CD4-positive, alpha-beta T cell (primary cell): ENCODE measurements at places on chromosomes 5 and 9.

- DNase-seq: no peak
Measured at GRCh38 chr5:106545325-106545724, 1125.4 kb downstream of the EFNA5 start.

DNA sequence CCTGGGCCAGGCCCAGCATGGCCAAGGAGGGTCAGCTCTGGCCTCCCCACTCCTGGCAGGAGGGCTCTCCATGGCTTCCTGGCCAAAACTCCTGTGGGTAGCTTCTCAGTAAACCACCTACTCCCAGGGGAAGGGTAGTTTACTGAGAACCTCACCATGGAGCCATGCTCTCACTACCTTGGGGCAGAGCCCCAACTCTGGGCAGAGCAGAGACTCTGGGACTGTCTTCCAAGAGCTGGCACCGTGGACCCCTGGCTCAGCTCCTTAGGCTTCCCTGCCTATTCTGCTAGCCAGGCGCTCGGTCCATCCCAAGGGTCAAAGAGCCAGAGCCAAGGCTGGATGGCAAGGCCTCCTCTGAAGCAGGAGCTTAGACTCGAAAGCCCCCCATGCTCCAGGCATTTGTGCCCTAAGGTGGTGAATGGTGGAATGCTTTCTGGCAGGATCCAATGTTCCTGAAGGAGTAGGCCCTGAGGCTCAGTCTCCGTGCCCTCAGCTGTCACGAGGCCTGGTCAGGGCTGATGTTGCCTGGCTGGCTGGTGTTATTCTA lies 19.6 kb downstream of the TCF7 start:
- DNase-seq: no peak

GRCh38 chr5:180976518-180976917 lies 12.1 kb upstream of the BTNL3 start:
- no peak for DNase-seq

GRCh38 chr5:170355601-170356098 lies 33.5 kb downstream of the KCNMB1 start:
- no peak for DNase-seq

DNA sequence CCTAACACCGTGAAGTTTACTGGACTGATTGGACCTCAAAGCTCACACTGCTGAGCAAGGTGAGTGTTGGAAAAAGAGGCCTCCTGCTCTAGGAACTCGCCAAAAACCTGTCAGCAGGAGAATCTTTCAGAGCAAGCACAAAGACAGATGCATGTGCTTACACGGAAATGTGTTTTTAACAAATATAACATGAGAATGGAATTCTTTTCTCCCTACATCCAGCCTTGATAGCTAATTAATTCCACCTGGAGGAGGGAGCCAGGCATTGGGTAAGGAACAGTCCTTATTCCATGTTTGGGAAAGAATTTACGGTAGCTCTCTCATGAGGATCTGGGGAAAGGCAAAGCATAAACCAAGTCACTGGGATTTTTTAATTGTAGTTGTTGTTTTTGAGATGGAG lies 98.8 kb downstream of the KLF4 start:
- DNase-seq: no peak

GRCh38 chr9:76161106-76161505 lies 233.1 kb downstream of the RFK start:
- DNase-seq: no peak

DNA sequence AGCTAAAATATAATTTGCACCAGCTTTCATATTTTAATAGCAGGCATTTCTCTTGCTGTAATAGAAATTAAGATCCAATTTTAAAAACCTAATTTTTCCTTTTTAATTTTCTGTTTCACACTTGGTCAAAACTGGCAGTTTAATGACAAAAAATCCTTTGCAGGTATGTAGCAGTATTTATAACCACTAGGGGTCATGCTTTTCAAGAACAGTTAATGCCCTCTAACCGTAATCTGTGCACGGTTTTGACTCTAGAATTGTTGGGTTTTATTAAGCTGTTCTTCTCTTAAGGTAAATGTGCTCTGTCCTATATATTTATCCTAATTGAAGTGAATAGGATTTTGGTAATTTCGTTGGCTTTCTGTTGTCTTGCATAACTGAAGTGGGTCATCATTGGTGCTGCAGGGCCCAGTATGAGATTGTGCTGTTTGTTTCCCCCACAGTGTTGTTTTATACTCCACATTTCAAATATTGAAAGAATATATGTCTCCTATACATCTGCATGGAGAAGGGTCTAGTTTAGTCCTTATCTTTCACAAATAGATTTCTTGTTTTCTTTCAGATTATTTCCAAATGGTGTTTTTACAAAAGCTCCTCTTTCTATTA lies 107.4 kb downstream of the SCAMP1 start:
- no peak for DNase-seq

DNA sequence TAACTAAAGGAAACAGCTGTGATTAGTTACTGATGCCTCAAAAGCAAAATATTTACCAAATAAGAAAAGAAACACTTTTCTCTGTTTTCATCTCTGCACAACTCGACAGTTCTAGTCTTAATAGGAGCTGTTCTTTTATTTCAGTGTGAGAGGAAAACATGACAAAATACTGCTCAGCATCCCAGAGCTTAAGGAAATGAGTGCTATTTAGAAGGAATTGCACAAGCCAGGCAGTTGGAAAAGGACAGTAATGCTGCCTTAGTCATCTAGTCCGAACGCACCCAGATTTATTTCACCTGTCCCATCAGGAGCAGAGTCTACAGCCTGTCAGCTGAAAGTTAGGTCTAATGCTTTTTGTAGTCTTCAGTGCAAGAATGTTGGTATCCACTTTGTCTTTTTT lies 12.3 kb downstream of the ZCCHC9 start:
- DNase-seq: no peak

- no peak for DNase-seq
Measured at GRCh38 chr9:123537809-123538208, 181.8 kb downstream of the CRB2 start.

- DNase-seq: no peak
Measured at GRCh38 chr9:136792321-136793085, 1.4 kb downstream of the TMEM141 start.

GRCh38 chr9:38039090-38039906 lies 29.7 kb downstream of the SHB start:
- no peak for DNase-seq

DNA sequence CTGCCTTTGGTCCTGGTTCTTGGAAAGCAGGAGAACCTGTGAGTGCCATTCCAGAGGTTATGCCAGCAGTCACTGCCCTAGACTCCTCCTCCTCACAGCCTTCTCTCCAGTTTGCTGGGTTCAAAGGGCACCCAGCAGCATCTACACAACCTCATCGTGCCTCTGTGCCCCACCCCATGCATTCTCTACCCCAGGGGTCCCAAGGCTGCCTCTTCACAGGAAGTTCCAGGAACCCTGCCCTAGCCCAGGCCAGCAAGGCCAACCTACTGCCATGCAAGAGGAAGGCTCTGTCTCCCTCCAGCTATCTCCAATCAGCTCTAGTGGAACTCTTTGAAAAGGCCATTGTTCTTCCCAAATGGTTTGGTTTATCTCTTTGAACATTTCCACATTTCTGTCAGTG lies 21.2 kb downstream of the ENC1 start:
- DNase-seq: no peak

GRCh38 chr9:105693435-105694189 lies 729 bp upstream of the TMEM38B start:
- no peak for DNase-seq
